Neuronal stem cell (in vitro differentiated cells): ENCODE measurements at places on chromosomes 11 and 22.

- no peak overlapping the region for H3K4me3 ChIP-seq
- H3K36me3 ChIP-seq = no peaks in the 10 kb centered on the region
- H3K27me3 ChIP-seq = no peaks in the 10 kb centered on the region
- no peak overlapping the region for H3K27ac ChIP-seq
- DNase-seq = no peak
Measured at GRCh38 chr22:49086181-49086580, 741.5 kb downstream of the BRD1 start.

GRCh38 chr11:115085461-115086210 lies 407.3 kb downstream of the NXPE2 start:
- no peaks in the 10 kb centered on the region for H3K36me3 ChIP-seq
- no peak for DNase-seq
- H3K4me1 ChIP-seq = no peaks in the 10 kb centered on the region
- no peak overlapping the region for H3K27ac ChIP-seq
- H3K27me3 ChIP-seq = peaks cover 5% of the 10 kb centered on the region

DNA sequence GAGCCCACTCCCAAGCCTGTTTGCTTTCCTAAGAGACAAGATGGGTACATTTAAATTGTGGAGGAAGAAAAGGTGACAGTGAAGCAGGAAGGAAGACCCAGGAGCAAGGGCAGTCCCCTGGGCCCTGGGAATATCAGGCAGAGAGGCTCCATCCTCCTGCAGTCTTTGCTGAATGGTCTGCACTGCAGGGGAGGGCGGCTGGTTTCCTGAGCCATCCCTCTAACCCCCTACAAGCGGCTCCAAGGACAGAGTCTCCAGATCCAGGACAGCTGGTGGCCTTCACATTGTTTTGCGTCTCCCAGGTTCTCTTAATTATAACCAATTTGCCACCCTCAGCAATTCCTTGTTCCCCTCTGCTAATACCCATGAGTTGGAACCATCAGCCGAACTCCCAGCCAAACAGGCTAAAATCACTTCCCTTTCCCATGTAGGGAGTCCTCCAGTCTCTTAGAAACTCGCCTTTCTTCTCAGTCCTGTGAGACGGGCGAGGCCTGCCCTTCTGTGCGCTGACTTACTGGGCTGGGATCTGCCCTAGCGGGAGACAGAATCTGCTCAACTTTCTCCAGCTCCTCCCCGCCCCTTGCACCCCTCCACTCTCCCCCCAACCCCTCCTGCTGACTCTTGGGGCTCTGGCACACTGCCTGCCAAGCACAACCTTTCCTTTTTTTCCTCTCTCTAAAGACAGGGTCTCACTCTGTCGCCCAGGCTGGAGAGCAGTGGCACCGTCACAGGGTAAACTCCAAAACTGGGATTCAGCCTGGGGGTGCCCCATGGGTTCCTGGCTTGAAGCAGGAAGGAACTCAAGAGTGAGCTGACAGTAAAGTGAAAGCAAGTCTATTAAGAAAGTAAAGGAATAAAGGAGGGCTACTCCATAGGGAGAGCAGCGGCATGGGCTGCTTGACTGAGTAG lies 53.4 kb upstream of the EMID1 start:
- DNase-seq = no peak
- H3K27me3 ChIP-seq = no peaks in the 10 kb centered on the region
- no peaks in the 10 kb centered on the region for H3K36me3 ChIP-seq
- peak overlapping the region; percentile 43 for H3K4me3 ChIP-seq

GRCh38 chr11:8252946-8253345 lies 10.7 kb downstream of the LMO1 start:
- no peaks in the 10 kb centered on the region for H3K36me3 ChIP-seq
- H3K27ac ChIP-seq = no peak overlapping the region
- DNase-seq = no peak

DNA sequence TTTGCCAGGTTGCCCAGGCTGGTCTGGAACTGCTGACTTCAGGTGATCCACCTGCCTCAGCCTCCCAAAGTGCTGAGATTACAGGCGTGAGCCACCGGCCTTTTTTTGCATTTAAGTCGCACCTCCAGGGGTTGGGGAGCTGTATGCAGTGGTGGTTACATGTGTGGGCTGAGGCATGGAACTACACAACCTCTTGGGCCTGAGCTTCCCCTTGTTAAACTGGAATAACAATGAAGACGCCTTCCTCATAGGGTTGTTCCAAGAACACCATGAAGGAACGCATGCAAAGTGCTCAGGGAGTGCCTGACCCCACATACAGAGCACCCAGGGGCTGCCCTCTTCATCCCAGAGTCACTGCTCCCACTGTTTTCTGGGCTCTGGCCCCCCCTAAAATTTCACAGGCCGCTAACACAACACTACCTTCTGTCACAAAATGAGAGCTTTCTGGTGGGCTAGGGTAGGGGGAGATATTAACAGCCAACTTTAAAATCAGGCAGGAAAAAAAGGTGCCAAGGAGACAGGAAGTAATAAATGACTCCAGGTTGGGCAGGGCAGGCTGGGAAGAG lies 1.3 kb upstream of the FAM118A start:
- H3K4me3 ChIP-seq = no peak overlapping the region
- peaks cover 6% of the 10 kb centered on the region for H3K27me3 ChIP-seq
- no peak overlapping the region for H3K27ac ChIP-seq
- peaks cover 15% of the 10 kb centered on the region for H3K4me1 ChIP-seq
- DNase-seq = no peak
- H3K36me3 ChIP-seq = peaks cover 2% of the 10 kb centered on the region
